ENCODE measurements at places on chromosomes 2 and 18. TPM values are rescaled to one million over a fixed set of nuclear protein-coding genes. Genes with fewer than 3 reads are reported as not detected.

The CHST9 gene
- not detected for total RNA-seq

The RSAD2 gene
- total RNA-seq, result 0.85 TPM

The CCDC150 gene
- total RNA-seq, result 8.2 TPM

The FNDC4 gene
- total RNA-seq, result 0.15 TPM

The EML6 gene
- 2.3 TPM for total RNA-seq

The ACVR1C gene
- total RNA-seq, result 0.61 TPM
